ENCODE measurements at places on chromosomes 7 and 10.

DNA sequence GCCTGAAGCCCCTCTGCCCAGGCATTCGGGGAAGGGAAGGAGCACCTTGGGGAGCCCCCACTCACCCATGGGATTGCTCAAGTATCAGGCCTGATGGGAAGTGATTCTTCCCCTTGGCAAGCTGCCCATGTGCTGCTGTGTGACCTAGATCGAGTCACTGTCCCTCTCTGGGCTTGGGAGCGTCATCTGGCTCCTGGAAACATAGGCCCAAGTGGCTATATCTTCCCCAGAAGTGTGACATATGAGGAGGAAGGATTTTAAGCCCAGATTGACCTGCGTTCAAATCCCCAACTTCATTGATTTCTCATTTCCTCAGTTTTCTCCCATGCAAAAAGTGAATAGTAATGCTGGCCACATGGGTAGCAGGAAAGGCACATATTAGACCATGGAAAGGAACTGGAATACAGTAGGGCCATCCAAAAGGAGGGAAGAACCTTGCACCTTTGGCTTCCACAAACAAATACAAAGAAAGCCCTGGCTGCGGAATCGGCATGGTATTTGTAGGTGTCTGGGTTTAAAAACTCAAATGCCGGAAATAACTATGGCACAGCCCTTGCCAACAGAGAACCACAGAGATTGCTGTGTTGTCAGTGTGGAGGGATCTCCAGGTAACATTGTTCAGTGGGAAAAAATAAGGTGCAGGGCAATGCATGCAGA lies 169.5 kb upstream of the ZMIZ1 start:
- no peak for DNase-seq

DNA sequence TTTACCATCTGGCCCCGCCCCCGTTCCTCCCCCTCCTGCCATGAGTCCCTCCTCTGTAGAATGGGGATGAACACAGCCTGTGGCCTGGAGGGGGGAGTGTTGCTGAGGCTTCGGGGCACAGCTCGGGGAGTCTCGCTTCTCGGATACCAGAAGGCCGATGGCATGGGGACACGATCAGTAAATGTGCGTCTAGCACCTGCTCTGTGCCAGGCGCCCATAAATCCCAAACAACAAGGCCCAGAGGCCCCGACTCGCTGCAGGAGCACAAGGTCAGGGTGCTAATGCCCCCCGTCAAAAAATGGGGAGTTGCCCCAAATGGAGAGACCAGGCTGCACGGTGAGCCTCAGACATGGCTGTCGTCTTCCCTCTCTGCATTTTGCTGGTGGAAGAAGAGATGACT lies 40.7 kb downstream of the JAKMIP3 start:
- no peak for DNase-seq

DNA sequence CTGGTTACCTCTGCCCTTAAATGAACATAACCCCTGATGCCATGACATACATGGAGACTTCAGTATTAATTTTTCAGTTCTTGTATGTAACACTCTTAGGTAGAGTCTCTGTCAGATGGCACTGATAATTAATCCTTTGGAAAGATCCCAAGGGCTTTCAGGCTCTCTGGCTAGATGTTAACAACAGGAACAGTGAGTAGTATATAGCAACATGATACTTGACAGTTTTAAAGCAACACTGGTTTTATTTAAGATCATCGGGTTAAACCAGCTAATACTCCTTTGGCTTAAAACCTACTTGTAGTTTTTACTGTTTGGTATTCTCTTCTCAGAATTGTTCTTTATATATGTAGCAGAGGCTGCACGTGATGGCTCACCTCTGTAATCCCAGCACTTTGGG lies 27.3 kb downstream of the AHCYL2 start:
- no peak for DNase-seq

DNA sequence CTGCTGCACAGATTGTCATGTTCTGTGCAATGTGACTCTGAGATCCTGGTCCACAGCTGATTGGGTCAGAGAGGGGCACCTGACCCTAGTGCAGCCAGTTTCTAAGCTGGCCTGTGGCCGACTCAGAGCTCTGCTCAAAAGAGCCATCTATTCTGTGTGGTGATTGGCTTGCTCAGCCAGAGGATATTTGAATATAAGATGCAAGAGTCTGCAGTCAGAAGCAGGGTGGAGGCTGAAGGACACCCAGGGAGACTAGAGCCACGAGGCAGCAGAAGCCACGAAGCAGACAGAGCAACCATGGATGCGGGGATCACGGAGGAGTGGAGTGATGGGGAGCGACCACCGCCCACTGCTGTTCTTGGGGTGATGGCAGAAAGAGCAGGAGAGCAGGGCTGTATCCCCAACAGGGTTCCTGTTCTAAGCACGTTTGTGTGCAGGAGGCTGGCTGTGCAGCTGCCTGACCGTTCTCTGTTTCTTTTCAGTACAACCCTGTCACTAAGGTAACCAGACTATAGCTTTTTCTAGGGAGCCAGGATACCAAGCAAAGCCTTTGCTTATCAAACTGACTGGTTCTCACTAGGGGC lies 19.5 kb upstream of the RHEB start:
- DNase-seq, result no peak

DNA sequence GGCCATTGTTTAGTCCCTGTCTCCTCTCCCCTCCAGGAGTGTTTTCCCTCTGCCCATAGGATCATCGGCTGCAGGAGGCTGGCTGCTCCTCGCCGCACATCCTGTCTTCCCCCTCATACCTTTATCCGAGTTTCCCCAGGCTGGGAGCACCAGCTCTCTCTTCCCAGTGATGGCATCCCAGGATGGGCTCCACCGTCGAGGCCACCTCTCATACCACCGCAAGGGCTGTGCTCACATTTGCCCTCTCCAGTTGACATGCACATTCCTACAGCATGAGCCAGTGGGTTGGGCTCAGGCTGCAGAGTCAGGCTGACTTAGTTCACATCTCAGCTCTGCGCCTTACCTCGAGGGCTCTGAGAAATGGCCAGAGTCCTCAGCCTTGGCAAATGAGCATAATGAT lies 12.1 kb downstream of the HKDC1 start:
- DNase-seq, result no peak

- DNase-seq, result no peak
Observed at GRCh38 chr10:6416892-6417512, 163.1 kb downstream of the PRKCQ start.

DNA sequence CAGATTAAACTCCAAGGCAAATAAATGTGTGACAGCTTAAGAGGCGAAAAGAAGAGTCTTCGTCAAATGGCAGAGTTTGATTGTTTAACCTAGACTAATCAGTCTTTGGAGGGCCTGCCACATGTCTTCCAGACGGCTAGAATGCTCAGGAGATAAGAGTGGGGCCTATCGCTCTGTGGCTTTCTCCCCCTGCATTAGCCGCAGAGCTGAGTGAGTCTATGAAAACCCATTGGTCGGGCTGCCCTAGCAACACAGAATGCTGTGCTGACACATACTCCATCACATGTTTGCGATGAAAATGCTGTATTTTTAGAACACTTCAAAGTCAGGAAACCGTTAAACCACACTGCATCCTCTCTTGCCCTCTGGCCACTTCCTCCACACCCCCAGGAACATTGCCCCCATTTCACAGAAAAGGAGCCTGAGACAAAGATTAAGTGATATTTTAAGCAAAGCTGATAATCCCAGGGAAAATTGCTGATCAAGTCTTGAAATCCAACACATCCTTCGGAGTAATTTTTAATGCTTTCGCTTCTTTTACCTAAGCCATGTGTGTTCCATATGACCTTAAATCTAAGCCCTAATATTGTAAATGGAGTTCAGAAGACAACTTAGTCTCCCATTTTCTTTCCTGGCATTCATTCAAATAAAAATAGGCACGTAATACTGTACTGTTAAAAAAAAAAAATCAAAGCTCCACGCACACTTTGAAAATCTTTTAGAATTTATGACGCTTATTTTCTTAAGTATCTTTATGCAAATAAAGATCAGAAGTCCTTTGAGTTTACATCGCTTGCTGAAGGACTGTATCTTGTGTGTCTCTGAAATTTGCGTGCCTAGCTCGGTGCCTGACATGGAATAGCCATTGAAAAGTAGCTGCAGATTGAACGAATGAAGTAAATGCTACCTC lies 161.2 kb downstream of the CELF2 start:
- no peak for DNase-seq

DNA sequence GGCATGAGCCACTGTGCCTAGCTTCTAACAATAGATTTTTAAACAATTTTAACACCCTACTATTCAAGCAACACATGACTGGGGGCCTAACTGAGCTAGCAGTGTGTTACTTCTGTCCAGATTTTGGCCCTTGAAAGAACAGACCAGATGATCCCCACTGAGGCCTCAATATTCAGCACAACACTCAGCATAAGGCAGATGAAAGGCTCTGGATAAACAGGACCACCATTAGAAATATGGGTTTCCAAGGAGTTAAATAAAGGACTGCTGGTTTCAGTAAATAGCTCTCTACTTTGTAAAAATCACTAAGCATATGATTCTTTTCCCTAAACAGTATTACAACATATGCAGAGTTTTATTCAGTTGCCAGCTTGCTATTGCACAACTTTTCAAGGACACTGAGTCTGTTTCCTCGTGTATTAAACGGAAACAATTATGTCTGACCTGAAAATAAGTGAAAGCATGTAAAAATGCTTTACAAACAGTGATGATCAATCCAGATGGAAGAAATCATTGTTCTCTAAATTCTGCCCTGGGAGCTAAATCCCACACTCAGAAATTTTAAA lies 23.8 kb upstream of the FZD1 start:
- no peak for DNase-seq

DNA sequence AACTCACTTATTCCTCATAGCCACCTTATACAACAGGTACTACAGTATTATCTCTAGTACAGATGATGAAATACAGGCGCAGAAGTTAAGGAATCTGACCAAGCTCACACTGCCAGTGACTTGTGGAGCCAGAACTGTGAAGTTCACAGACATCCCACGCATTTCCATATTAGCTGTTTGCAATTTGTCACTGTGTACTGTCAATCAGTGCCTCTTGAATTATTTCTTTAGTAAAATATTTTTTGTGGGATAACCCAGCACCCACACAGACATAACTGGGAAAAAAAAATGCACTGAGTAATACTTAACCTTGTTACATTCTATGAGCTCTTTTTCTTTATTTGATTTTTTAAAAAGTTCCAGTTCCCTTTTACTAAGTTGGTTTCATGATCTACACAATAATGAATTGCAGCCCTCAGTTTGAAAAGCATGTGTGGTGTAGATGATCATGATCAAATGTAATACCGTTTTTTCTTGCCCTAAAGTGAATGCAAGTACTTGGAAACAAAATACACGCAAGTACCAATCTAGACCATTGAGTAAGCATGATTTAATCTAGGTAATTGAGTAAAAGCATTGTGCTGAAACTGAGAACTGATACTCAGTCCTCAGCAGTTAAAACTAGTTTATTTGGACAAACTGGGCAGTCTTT lies 14.1 kb downstream of the CUL1 start:
- DNase-seq, result no peak

- DNase-seq, result no peak
Observed at GRCh38 chr10:69344591-69345252, 66.4 kb downstream of the HK1 start.

GRCh38 chr10:11573497-11573896 lies 38.0 kb downstream of the USP6NL start:
- no peak for DNase-seq
